Osteoblast (primary cell): ENCODE measurements at places on chromosomes 5 and 9. TPM values are rescaled to one million over a fixed set of nuclear protein-coding genes. Genes with fewer than 3 reads are reported as not detected.

GRCh38 chr5:168364750-168365550 is 73.5 kb downstream of the WWC1 start:
- no peaks in the 10 kb centered on the region for H3K27me3 ChIP-seq
- no peaks in the 10 kb centered on the region for H3K36me3 ChIP-seq
- peak overlapping the region; percentile 71 for H3K27ac ChIP-seq
- H3K4me1 ChIP-seq, result peaks cover 32% of the 10 kb centered on the region
- DNase-seq, result no peak
- H3K4me3 ChIP-seq, result peak overlapping the region; percentile 36

- peaks cover 54% of the 10 kb centered on the region for H3K4me1 ChIP-seq
- no peak overlapping the region for H3K27ac ChIP-seq
- no peaks in the 10 kb centered on the region for H3K36me3 ChIP-seq
Observed at GRCh38 chr9:109252291-109252690, 68.6 kb downstream of the EPB41L4B start.

- peak overlapping the region; percentile 98 for H3K27ac ChIP-seq
- DNase-seq, result peak; percentile 96
- H3K4me3 ChIP-seq, result peak overlapping the region; percentile 35
- peaks cover 20% of the 10 kb centered on the region for H3K36me3 ChIP-seq
Observed at GRCh38 chr5:134124289-134125038, 10.0 kb downstream of the TCF7 start.

- H3K36me3 ChIP-seq, result no peaks in the 10 kb centered on the region
- no peak overlapping the region for H3K4me3 ChIP-seq
- H3K4me1 ChIP-seq, result no peaks in the 10 kb centered on the region
Observed at GRCh38 chr5:28685794-28686193, 1647.4 kb upstream of the CDH9 start.

- no peaks in the 10 kb centered on the region for H3K27me3 ChIP-seq
- H3K4me3 ChIP-seq, result no peak overlapping the region
- no peak for DNase-seq
- H3K27ac ChIP-seq, result no peak overlapping the region
Observed at GRCh38 chr9:94076557-94076956, 7.7 kb upstream of the PTPDC1 start.

- DNase-seq, result no peak
- no peaks in the 10 kb centered on the region for H3K27me3 ChIP-seq
- peaks cover 33% of the 10 kb centered on the region for H3K4me1 ChIP-seq
- H3K27ac ChIP-seq, result peak overlapping the region; percentile 48
- peaks cover 24% of the 10 kb centered on the region for H3K36me3 ChIP-seq
- H3K4me3 ChIP-seq, result no peak overlapping the region
Observed at GRCh38 chr5:172113036-172113435, 75.0 kb downstream of the STK10 start.

- H3K27ac ChIP-seq, result no peak overlapping the region
- no peaks in the 10 kb centered on the region for H3K36me3 ChIP-seq
Observed at GRCh38 chr5:180026320-180026719, 45.2 kb downstream of the RNF130 start.

- H3K4me1 ChIP-seq, result peaks cover 3% of the 10 kb centered on the region
- peaks cover 18% of the 10 kb centered on the region for H3K36me3 ChIP-seq
- no peak for DNase-seq
Observed at GRCh38 chr5:79686799-79687198, 2.8 kb upstream of the CMYA5 start.

- DNase-seq, result no peak
- no peak overlapping the region for H3K4me3 ChIP-seq
- no peaks in the 10 kb centered on the region for H3K4me1 ChIP-seq
- no peak overlapping the region for H3K27ac ChIP-seq
- H3K27me3 ChIP-seq, result no peaks in the 10 kb centered on the region
- no peaks in the 10 kb centered on the region for H3K36me3 ChIP-seq
Observed at GRCh38 chr5:146888351-146888978, 9.9 kb upstream of the PPP2R2B start.

- no peaks in the 10 kb centered on the region for H3K4me1 ChIP-seq
- no peak overlapping the region for H3K4me3 ChIP-seq
- H3K27ac ChIP-seq, result no peak overlapping the region
- no peak for DNase-seq
Observed at GRCh38 chr5:67530609-67531255, 334.1 kb upstream of the CD180 start.

GRCh38 chr9:96031366-96031824 is 155.9 kb downstream of the ERCC6L2 start:
- H3K4me1 ChIP-seq, result no peaks in the 10 kb centered on the region
- no peak for DNase-seq
- no peak overlapping the region for H3K27ac ChIP-seq
- no peak overlapping the region for H3K4me3 ChIP-seq
- peaks cover 18% of the 10 kb centered on the region for H3K27me3 ChIP-seq

- peak; percentile 93 for DNase-seq
- no peaks in the 10 kb centered on the region for H3K27me3 ChIP-seq
- H3K4me1 ChIP-seq, result peaks cover 2% of the 10 kb centered on the region
- peak overlapping the region; percentile 17 for H3K27ac ChIP-seq
Observed at GRCh38 chr9:128282500-128282899, 6.4 kb downstream of the SWI5 start.

DNA sequence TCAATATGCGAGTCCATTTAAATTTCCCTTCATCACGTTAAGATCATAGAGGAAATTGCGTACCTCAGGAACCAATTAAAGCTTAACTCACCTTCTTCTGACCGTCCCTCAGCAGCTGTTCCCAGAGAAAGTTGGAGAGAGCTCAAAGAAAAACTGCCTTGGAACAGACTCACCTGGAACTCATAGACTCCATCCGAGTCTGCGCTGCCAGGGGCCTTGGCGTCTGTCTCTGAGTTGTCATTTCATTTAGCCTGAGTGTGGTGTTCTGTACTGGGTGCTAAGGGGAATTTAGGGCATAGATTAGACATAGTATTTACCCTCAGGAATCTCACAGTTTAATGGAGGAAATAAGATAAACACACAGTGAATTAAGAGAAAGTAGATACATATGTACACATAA is 892.7 kb downstream of the TLE1 start:
- H3K4me3 ChIP-seq, result no peak overlapping the region
- no peaks in the 10 kb centered on the region for H3K27me3 ChIP-seq
- H3K27ac ChIP-seq, result no peak overlapping the region
- no peak for DNase-seq
- H3K4me1 ChIP-seq, result no peaks in the 10 kb centered on the region
- H3K36me3 ChIP-seq, result no peaks in the 10 kb centered on the region

GRCh38 chr9:76257311-76257710 is 136.9 kb downstream of the RFK start:
- H3K4me3 ChIP-seq, result no peak overlapping the region
- H3K27ac ChIP-seq, result no peak overlapping the region
- peaks cover 8% of the 10 kb centered on the region for H3K4me1 ChIP-seq

DNA sequence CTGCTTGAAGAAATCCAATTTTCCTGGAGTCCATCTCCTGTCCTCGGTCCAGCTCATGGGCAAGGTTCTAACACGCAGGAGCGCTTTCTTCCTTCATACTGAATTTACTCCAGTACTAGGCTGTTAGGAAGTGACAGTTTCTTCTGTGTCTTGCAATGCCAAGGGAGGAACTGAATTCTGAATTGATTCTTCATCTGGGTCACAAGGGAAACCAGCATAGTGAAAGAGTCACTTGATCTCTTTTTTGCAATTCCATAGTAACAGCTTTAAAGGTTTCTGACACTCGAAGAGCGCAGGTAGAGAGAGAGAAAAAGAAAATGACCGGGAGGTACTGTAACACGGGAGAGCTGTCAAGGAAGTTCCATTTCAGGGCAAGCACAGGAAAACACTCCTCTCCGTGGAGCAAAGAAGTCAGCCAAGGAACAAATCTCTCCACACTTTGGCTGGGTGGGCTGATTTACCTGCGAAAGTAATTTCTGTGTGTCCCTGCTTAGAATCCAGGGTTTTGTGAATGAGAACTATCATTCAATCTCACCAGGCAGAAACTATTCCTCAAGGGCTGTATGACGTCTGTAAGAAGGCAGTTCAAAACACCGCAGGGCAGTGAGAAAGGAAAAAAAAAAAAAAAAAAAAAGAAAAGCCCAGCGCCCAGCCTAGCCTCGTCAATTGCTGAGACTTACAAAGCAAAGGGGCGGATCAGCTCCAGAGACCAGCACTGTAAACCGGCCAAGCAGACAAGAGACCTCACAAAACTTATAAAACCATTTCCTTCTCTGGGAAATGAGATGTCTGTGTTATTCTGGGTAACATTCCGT is 617.8 kb downstream of the PDE4D start:
- H3K4me1 ChIP-seq, result no peaks in the 10 kb centered on the region
- peak; percentile 4 for DNase-seq
- H3K27me3 ChIP-seq, result no peaks in the 10 kb centered on the region
- H3K36me3 ChIP-seq, result no peaks in the 10 kb centered on the region
- peak overlapping the region; percentile 75 for H3K4me3 ChIP-seq

GRCh38 chr5:149419859-149420544 is 40.9 kb upstream of the IL17B start:
- no peak overlapping the region for H3K4me3 ChIP-seq
- H3K27ac ChIP-seq, result peak overlapping the region; percentile 67
- no peaks in the 10 kb centered on the region for H3K27me3 ChIP-seq

DNA sequence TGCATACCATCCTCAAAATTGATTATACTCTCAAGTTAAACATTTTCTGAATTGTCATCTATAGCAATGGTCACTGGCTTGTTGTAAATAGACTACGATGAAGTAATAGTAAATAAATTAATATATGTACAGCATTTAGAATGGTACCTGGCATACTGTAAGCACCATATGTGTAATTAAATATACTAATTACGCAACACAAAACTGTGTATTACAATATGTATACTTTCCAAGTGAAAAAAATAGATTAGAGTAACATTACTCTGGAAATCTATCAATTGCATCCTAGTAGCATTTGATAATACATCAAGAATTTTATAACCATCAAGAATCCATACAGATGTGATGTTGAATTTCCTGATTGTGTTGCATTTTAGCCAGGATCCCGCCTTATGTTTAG is 17.2 kb upstream of the ROR2 start:
- peaks cover 21% of the 10 kb centered on the region for H3K27me3 ChIP-seq
- H3K36me3 ChIP-seq, result no peaks in the 10 kb centered on the region
- H3K4me1 ChIP-seq, result no peaks in the 10 kb centered on the region

- H3K4me1 ChIP-seq, result no peaks in the 10 kb centered on the region
- no peaks in the 10 kb centered on the region for H3K27me3 ChIP-seq
- no peak overlapping the region for H3K27ac ChIP-seq
- H3K4me3 ChIP-seq, result no peak overlapping the region
- DNase-seq, result no peak
Observed at GRCh38 chr5:101728933-101729332, 567.2 kb downstream of the SLCO4C1 start.

DNA sequence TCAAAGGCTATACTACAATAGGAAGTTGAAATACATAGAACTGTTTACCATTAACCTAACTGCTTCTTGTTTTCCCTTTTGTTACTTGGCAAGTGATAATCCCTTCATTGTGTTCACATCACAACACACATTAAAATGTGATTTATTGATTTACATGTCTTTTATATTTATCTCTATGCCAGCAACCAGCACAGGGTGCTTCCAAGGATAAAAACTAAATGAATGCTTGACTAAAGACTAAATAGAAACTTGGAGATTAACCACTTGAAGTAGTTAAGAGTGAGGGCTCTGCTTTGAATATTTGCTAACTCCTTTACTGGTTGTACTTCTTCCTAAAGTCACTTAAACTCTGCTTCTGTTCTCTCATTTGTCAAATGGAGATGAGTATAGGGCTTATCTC is 1730.6 kb downstream of the EFNA5 start:
- H3K27me3 ChIP-seq, result no peaks in the 10 kb centered on the region
- H3K27ac ChIP-seq, result no peak overlapping the region
- no peak for DNase-seq
- no peaks in the 10 kb centered on the region for H3K36me3 ChIP-seq

DNA sequence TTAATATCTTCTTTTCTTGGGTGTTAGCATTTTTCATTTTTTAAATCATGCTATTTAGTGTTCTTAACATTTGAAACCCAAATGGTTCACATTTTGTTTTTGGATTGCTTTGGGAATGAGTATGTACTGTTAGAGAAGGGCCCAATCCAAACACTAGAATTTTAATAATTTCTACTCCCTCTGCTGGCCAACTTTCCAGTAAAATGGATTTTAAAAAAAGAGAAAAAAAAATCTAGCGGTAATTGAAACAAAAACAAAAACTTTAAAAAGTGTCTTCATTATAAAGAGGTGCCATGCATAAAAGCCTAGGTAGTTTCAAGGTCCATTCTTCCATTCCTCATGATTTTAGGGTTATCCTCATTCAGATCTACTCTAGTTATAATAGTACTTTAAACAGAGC is 32.1 kb upstream of the RICTOR start:
- H3K4me1 ChIP-seq, result peaks cover 31% of the 10 kb centered on the region
- DNase-seq, result no peak
- H3K36me3 ChIP-seq, result no peaks in the 10 kb centered on the region
- no peak overlapping the region for H3K27ac ChIP-seq
- H3K4me3 ChIP-seq, result no peak overlapping the region
- no peaks in the 10 kb centered on the region for H3K27me3 ChIP-seq

DNA sequence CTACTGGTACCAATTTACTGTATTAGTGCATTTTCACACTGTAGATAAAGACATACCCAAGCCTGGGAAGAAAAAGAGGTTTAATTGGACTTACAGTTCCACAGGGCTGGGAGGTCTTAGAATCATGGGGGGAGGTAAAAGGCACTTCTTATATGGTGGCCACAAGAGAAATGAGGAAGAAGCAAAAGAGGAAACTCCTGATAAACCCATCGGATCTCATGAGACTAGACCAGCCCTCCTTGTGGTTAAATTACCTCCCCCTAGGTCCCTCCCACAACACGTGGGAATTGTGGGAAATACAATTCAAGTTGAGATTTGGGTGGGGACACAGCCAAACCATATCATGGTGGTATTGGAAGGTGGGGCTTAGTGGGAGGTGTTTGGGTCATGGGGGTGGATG is 56.5 kb upstream of the SPDL1 start:
- peaks cover 5% of the 10 kb centered on the region for H3K4me1 ChIP-seq
- H3K36me3 ChIP-seq, result no peaks in the 10 kb centered on the region
- H3K4me3 ChIP-seq, result no peak overlapping the region
- H3K27ac ChIP-seq, result no peak overlapping the region
- H3K27me3 ChIP-seq, result peaks cover 5% of the 10 kb centered on the region

Gene DMRT3
- not detected in 2 replicates for total RNA-seq

Gene ZCCHC7
- total RNA-seq, result 31.5 and 32.6 TPM in 2 replicates

Gene MACROH2A1
- total RNA-seq, result 150 and 162 TPM in 2 replicates

Gene ARID3C
- under 0.01 TPM in 1 of 2 replicates, not detected in the other for total RNA-seq

Gene INSL6
- total RNA-seq, result not detected in 2 replicates

Gene GRXCR2
- not detected in 2 replicates for total RNA-seq

Gene SPAAR
- 0.29 and 0.72 TPM in 2 replicates for total RNA-seq
